Renal cortex interstitium (tissue), 15 donors: ENCODE measurements at places on chromosomes 13 and 19.

- no peak for DNase-seq
Observed at GRCh38 chr13:80399340-80400163, 58.6 kb upstream of the SPRY2 start.

DNA sequence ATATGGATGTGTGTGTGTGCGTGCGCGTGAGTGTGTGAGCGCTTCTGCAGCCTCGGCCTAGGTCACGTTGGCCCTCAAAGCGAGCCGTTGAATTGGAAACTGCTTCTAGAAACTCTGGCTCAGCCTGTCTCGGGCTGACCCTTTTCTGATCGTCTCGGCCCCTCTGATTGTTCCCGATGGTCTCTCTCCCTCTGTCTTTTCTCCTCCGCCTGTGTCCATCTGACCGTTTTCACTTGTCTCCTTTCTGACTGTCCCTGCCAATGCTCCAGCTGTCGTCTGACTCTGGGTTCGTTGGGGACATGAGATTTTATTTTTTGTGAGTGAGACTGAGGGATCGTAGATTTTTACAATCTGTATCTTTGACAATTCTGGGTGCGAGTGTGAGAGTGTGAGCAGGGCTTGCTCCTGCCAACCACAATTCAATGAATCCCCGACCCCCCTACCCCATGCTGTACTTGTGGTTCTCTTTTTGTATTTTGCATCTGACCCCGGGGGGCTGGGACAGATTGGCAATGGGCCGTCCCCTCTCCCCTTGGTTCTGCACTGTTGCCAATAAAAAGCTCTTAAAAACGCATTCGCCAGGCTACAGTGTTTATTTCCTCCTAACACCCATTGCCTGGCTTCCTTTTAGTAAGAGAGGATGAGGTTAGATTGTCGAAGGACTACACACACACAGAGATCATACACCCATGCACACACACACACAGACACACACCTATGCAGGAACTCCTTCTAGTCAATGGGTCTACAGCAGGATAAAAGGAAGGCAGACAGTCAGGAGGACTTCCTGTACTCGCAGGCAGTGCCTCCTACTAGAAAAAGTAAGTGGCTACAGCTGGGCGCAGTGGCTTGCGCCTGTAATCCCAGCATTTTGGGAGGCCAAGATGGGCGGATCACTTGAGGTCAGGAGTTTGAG, 7.1 kb downstream of the FOSB start:
- DNase-seq, result no peak

GRCh38 chr19:35404879-35405622, 34.2 kb downstream of the GPR42 start:
- no peak for DNase-seq

GRCh38 chr13:34216256-34216655, 398.3 kb downstream of the RFC3 start:
- DNase-seq, result no peak

- no peak for DNase-seq
Observed at GRCh38 chr13:27174766-27175455, 3.3 kb upstream of the USP12 start.

GRCh38 chr13:93957371-93957770, 522.1 kb downstream of the DCT start:
- no peak for DNase-seq

DNA sequence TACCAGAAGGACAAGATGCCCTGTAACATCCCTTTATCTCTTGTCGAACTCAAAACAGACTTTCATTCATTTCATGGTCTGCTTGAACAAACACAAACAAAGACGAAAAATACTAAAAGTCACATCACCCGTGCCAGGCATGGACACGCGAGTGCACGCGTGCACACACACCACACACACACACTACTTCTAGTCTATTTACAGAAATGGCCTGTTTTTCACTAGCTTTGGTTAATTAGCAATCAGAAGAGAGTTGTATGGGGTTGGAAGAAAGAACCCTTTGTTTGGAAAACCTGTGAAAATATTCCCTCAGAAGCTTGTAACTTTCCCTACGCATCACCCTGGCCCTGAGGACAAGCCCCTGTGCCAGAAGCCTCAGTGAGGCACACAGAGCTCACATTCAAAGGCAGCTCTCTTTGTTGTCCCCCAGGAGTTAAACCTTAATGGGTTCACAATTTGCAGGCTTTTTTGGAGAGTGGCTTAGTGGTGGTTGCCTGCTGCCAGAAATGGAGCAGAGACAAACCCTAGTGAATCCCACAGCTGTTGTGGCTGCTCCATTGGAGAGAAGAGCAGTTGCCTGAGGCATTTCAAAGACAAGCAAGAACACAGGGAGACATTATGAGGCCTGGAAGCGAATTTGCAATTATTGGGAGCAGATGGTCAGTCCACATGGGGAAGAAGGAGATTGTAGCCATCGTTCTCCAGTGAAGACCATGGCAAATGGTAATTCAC, 55.9 kb downstream of the STARD13 start:
- no peak for DNase-seq
